Activated CD4-positive, alpha-beta T cell treated with anti-CD3 and anti-CD28 coated beads, Interleukin-10, Interleukin-2, amounts not matched to agents 100 ng/mL and 50 ng/mL, durations not matched to agents 16 hours and 8 hours (primary cell): ENCODE measurements at places on chromosomes 6 and 20.

GRCh38 chr6:85323435-85324040 lies 126.3 kb upstream of the NT5E start:
- DNase-seq = peak; percentile 74

DNA sequence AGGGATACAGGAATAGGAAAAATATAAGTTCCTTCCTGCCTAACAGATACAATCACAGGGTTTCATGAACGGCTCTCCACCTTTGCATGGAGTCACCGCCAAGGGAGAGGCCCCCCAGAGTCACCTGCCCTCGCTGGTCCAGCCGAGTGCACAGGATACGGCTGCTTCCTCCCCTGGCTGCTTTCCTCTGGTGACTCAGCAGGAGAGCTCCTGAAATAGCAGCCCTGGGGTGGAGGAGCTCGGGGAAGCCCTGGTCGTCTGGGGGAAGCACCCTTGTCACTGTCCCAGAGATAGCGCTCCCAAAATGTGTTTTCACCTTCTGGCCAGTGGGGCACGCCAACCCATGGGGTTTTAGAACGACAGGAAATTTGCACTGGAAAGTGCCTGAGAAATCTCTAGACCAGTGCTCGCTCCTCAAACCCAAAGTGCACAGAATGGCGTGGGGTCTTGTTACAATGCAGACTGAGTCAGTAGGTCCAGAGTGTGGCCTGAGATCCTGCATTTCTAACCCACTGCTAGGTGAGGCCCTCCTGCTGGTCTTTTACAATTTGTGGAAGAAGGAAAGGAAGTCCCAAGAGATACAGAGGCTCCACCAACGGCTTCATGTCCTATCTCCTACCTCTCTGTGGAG lies 35.9 kb upstream of the FAM50B start:
- peak; percentile 23 for DNase-seq

DNA sequence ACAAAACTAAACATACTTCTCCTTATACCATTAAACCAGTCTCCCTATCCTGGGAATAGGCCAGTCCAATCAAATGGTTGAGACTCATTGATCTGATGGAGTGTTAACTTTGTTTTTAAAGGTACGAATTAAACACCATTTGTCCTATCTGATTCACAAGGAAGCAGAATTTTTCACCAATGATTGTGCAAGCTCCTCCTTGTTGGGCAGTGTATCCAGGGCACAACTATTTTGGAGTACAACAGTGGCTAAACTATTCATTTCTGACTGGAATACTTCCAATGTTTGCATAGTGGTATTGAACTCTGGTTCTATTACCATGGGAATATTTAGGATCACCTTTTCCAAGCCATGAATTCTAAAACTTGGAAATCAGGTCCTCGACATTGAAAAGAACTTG lies 5.4 kb upstream of the PPP1R3G start:
- no peak for DNase-seq

DNA sequence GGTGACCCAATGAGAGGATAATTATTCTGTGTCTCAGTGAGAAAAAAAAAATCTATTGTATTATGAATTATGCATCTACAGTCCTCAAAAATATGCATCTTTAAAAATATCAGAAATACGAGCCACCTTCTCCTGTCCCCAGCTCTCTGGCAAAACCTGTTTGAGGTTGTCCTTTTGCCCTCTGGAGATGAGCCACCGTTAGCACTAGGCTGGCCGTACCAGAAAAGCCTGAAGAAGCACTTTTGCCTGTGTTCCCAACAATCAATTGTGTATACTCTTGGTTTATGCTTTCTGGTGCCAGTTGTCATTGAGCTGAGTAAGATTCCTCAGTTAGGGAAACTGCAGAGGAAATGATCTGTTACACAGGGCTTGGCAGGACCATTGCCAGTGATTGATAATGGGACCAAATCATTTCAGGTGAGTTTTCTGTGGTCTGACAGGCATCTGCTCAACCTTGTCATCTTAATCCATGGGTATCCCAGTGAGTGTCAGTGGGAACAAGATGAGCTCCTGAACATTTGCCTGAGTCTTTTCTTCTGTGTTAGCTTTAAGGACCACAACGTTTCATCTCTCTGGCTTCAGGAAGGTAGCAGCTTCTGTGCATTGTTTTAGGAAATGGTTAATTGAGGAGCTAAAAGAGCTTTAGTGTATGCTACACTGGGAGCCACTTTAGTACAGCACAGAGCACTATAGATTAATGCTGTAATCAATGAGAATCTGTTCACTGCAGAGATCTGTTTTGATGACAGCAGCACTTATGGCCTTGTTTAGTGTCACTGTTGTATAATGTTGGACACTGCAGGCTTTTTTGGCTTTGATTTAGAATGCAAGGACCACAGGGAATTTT lies 330.1 kb downstream of the RIMS1 start:
- no peak for DNase-seq

DNA sequence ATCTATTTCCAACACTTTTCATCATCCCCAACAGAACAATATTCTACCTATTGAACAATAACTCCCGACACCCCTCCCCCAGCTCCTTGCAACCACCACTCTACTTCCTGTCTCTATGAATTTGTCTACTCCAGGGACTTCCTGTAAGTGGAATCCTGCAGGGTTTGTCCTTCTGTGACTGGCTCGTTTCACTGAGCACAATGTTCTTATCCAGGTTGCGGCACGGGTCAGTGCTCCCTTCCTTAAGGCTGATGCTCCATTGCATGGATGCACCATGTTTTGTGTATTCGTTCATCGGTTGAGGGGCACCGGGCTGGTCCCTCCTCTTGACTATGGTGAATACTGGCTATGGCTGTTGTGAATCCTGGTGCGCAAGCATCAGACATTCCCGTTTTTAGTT lies 163.2 kb downstream of the TBXT start:
- DNase-seq = no peak

DNA sequence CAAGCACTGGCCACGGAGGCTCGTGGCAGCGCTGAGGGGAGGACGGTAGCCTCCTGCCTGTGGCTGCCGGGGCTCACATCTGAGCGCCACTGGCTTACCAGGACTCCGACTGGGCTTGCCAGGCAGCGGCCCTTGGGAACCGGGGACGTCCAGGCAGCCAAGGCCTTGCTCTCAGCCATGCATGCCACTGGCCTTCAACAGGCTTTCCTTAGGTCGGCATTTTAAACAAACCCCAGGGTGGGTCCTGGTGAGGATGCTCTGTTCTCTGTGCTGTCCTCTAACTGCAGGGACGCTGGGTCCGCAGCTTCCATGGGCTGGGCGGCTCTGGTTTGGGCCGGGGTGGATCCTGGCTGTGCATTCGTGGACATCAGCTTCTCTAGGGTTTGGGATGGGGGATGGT lies 59.1 kb upstream of the BHLHE23 start:
- no peak for DNase-seq

DNA sequence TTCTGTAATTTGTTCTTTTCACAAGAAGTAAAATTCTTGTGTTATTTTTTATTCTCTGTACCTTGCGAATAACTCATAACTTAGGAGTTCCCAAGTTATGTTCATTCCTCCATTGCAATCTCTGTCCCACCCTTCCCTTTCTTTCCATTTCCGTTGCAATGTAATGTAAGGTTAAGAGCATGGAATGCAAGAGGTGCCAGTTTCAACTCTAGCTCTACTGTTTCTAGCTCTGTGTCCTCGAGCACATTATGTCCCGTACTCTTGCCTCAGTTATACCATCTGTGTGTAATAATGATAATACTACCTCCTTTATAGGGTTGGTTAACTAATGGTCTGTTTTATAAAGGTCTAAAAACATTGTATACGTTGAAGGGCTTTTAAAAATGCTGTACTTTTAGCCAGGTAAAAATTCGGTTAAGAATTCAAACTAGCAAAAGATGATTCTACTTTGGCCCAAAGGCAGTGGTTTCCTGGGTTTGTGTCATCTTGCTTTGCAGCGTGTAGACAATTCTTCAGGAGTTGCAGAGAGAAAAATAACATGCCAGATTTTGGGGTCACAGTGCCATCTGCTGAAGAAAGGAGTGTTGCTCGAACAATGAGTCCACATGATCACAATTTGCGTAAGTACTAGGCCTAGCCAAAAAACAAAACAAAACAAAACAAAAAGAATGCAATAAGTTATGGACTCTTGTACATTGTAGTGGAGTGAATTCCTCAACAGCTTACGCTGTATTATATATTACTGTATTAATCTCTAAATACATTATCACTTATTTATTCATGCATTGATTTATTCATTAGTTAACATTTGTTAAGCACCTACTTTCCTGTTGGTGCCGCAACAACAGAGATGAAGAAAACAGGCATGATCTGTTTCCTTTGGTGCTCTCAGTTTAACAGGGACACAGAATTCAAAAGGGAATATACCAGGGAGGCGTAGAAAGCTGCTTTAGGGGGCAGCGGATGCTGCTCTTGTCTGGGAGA lies 10.0 kb upstream of the PFDN4 start:
- DNase-seq = no peak

GRCh38 chr6:10193321-10193720 lies 221.6 kb downstream of the TFAP2A start:
- DNase-seq = no peak

DNA sequence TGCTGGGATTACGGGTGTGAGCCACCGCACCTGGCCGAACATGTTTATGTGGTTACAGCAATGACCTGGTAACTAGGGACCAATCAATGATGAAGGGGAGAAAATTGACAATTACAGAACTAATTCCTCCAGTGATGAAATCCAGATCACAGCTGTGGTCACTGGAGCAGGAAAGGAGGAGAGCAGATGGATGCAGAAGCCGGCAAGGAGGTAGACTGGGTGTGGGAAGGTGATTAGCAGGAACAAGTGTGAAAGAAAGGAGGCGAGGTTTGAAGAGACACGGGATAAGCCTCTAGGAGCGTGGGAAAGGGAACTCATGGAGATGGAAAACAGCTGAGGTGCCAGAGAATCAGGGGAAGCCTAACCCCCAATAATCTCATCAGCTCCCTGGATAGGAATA lies 17.2 kb upstream of the SPAG4 start:
- DNase-seq = no peak

- no peak for DNase-seq
Observed at GRCh38 chr6:133070410-133071043, 170.6 kb upstream of the EYA4 start.

DNA sequence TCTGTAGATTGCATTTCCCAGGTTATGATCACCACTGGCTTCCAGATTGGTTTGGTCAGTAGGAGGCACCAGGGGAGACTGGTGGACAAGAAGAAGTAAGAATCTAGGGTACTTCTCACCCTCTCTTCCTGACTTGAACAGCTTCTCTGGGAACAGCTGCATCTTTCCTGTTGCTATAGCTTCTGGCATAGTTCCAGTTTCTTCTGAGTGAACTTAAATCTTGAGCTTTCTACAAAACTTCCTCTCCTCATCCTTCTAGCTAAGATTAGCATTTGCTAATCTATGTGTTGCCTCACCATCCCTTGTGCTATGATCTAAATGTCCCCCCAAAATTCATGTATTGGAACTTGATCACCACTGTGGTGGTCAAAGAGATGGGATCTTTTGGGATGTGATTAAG lies 724.6 kb downstream of the UTRN start:
- DNase-seq = no peak

DNA sequence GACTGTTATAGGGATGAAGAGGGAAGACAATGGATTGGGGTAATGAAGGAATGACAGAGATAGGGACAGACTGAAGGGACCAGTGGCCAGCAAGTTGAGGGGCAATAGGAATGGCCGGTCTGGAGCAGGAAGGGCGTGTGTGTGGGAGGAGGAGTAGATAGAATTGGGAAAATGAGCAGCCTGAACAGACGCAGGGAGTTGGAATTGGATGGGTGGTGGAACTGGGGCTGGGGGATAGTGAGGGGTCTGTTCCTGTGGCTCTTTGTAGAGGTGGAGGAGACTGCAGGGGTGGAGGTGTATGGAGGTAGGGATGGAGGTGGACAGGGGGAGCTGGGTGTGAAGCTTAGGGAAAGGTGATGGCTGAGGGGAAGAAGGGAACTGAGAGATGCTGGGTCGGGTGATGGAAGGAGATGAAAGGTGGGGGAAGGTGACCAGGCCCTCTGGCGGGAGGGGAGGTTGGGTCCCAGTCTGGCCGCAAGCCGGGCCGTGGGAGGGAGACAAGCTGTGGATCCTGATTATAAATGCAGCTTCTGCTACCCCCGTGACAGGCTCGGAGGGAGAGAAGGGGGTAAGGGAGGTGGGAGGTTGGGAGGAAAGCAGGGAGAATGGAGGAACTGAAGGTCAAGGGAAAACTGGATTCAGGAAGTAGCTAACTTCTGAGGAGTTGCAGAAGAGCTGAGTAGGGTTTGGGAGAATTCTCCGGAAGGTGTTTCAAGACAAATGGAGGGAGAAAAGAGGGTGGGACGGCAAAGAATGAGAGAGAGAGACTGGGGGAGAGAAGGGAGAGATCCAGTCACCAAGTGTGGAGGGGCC lies 5.2 kb downstream of the SYNGAP1 start:
- DNase-seq = no peak

DNA sequence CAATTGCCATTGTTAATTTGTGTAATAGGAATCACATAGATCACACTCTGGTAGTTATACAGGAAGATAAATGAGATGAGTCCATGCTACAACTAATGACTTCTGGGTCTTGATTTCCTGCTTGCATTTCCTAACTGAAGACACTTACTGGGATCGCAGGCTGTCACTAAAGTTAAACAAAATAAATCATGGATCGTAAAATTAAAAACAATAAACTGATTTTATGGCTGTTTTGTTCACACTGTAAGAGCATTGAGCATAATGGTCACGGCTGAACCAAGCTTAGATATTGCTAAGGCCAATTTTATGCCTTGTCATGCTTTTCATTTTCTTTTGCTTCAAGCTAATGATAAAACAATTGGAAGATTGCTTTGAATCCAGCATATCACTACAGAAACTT lies 332.5 kb upstream of the CITED2 start:
- DNase-seq = no peak

- no peak for DNase-seq
Observed at GRCh38 chr6:158011478-158011920, 29.8 kb downstream of the SYNJ2 start.

- DNase-seq = no peak
Observed at GRCh38 chr20:16411361-16411760, 161.9 kb downstream of the KIF16B start.

- no peak for DNase-seq
Observed at GRCh38 chr6:163902993-163903392, 488.5 kb downstream of the QKI start.

GRCh38 chr6:33013608-33014007 lies 4.2 kb upstream of the HLA-DOA start:
- DNase-seq = no peak

GRCh38 chr6:125981571-125982185 lies 4.7 kb upstream of the TRMT11 start:
- DNase-seq = no peak
